Karpas-422 (cell line): ENCODE measurements at places on chromosomes 2 and 18. TPM values are rescaled to one million over a fixed set of nuclear protein-coding genes. Genes with fewer than 3 reads are reported as not detected.
A peak's percentile ranks its signal among the peaks of the same experiment; 100 is the strongest.

- DNase-seq, result no peak
These were observed 290.6 kb downstream of the NDUFA10 start for GRCh38 chr2:239734436-239735005.

GRCh38 chr2:773256-774160 is 96.3 kb upstream of the TMEM18 start:
- no peak for DNase-seq

DNA sequence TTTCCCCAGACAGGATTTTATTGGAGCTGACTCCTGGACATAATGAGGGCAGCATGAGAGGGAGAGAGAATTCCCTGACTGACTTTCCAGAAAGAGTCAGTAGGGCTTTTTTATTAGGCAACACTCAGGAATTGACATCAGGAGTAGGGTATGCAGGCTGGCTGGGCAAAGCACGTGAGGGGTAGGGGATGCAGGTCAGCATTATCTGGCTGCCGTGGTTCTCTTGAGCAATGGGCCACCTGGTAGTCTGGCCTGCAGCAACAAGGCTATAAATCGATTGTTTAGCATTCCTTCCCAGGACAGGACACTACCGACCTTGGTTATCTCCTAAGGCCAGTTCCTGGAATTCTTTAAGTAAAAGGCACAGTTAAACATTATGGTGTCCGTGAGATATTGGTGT is 160.8 kb upstream of the AGAP1 start:
- no peak for DNase-seq

DNA sequence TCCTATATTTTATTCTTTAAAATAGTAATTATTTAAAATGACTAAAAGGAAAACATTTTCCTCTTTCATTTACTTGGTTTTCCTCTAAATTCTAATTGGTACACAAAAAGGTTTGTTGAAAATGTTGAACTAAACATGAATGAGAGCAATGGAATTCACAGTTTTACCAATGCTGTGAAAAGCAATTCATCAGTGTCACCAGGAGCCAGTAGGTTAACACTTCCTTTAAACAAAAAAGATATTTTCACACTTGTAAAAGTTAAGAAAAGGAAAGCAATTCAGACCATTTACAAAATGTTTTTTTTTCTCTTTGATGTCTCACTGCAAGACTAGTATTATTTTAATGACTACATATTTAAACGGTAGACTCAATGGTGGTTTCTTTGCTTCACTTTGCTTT is 341.6 kb downstream of the RIT2 start:
- DNase-seq, result no peak

DNA sequence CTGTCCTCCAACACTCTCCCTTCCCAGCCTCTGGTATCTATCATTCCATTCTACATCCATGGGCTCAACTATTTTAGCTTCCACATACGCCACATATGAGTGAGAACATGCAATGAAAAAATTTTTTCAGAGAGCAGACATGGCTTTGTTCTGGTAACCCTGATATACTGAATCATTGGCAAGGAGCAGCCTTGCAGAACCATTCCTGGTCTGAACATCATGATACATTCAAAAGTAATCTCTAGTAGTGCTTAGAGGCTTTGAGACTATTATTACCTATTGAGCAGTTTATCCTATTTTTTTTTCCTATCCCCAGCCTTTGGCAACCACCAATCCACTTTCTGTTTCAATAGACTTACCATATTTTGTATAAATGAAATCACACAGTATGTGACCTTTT is 393.1 kb upstream of the KCNH7 start:
- DNase-seq, result no peak

- no peak for DNase-seq
These were observed 27.3 kb downstream of the CAB39 start for GRCh38 chr2:230739961-230740360.

- DNase-seq, result no peak
These were observed 13.3 kb downstream of the TTC27 start for GRCh38 chr2:32641180-32641579.

- DNase-seq, result no peak
These were observed 136.1 kb upstream of the NOSTRIN start for GRCh38 chr2:168666339-168666738.

GRCh38 chr2:40317046-40317445 is 134.8 kb downstream of the SLC8A1 start:
- DNase-seq, result no peak

- DNase-seq, result no peak
These were observed 228.5 kb downstream of the ALPK2 start for GRCh38 chr18:58400331-58400870.

GRCh38 chr2:45029215-45029614 is 20.0 kb upstream of the SIX2 start:
- DNase-seq, result no peak

DNA sequence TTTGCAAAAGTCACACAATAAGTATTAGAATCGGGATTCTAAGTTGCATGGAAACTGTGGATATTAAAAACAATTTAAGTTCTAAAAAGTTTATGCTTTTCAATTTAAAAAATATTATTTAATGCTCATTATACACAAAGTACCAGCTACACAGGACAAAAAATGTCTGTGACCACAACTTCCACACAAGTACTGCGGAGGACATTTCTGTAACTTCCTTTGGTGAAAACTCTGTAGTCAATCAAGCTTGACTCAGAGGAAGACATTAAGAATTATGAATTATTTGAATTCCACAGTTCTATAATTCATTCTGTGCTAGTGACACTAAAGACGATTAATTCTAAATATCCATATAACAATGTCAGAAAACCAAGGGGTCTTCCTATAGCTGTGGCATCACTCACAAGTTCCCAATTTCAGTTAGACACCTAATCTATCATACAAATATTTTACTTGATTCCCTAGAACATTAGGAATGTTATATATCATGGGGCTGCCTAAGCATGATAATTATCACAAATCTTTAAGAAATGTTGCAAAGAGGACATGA is 120.5 kb downstream of the AFF3 start:
- DNase-seq, result no peak

DNA sequence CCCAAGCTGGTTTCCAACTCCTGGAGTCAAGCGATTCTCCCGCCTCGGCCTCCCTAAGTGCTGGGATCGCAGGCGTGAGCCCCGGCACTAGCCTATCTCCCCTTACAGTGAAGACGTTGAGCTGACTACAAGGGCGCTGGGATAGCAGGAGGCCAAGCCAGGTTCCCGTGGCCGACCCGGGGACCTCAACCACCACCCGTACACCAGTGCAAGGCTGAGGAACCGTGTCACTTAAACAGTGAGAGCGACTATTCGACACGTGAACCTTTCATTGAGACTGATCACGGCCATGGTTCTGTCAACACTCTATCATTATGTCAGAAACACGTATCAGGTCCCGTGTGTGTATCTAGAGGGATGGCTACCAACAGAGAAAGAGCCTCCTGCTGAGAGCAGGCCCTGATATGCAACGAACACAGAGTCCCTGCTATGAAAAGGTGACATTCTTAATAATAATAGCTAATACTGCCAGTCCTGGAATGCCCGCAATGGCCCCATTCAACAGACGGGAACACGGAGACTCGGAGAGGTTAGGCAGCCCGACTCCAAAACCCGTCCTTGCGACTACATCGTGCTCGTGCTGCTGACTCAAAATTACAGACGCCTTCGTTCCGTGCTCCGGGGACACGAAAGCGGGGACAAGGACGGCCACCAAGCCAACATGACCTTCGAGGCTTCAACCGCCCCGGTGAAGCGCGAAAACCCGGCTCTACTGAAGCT is 833 bp downstream of the AFG3L2 start:
- DNase-seq, result peak; percentile 73

DNA sequence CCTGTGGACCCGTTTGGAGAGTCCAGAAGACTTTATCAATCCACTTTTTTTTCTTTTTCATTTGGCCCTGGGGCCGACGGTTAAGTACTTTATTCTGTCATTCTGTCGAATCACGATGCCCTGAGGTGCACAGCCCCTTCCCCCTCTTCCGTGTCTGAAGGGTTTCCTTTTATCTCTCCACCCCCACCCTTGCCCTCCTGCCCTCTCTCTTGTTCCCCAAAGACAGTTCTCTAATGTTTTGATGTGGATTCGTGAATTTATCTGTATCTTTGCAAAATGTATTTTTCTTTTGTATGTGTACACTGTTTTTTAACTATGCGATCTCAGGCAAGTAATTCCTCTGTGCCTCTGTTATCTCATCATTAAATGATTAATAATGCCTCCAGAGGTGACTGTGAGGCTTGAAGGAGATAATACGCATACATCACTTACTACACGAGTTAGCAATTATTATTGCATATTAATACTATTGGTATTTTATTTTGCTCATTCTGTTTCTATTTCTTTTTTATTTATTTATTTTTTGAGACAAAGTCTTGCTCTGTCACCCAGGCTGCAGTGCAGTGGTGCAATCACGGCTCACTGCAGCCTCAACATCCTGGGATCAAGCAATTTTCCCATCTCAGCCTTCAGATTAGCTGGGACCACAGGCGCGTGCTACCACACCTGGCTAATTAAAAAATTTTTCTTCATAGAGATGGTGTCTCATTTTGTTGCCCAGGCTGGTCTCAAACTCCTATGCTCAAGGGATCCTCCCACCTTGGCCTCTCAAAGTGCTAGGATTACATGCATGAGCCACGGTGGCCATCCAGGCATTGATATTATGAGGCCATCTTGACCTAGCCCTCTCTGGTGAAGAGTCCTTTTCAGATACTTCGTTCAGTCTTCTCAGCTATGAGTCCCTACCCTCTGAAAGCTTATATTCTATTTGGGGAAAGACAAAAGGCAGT is 1.4 kb upstream of the CASP8 start:
- peak; percentile 83 for DNase-seq

GRCh38 chr2:105517814-105518705 is 119.2 kb upstream of the FHL2 start:
- no peak for DNase-seq

GRCh38 chr2:231305221-231305620 is 90.3 kb upstream of the B3GNT7 start:
- no peak for DNase-seq

- DNase-seq, result no peak
These were observed 76.6 kb downstream of the TGOLN2 start for GRCh38 chr2:85251070-85251616.

DNA sequence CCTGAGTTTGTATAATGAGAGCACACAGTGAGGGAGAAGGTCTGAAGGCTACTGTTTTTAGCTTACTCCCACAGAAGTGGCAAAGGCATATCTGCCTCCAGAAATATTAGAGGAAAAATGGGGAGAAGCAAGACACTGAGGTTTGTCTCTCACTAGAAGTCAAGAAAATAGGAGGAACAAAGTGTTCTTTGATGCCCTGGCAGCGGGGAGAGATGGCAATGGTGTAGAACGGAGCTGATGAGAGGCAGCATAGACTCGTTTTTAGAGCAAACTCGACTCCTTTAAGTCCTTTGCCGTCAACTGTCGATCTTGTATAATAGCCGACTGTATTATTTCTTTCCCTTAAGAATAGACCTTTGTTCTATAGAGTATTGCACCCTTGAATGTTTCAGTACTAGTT is 73.8 kb downstream of the ANKRD44 start:
- DNase-seq, result no peak

GRCh38 chr2:224400174-224400810 is 1.6 kb downstream of the FAM124B start:
- DNase-seq, result no peak

- DNase-seq, result no peak
These were observed 155.3 kb upstream of the MYO3B start for GRCh38 chr2:170022692-170023091.

DNA sequence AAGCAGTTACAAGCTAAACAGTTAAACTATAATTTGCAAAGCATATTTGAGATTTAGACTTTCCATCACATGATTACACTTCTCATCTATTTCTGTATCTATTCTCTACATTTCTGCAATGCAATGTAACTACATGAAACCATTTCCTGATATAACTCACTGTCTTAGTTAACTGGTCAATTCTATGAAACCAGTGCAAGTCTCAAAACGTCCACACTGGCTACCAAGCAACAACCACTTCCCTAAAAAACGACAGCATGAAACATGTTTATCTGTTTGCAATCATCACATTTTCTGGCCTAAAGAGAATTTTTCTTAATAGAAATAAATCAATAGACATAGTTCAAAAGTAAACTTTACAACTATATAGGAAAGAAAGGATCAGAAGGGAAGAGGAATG is 17.4 kb downstream of the FECH start:
- DNase-seq, result no peak

- DNase-seq, result no peak
These were observed 130.7 kb downstream of the CCBE1 start for GRCh38 chr18:59566533-59566971.

GRCh38 chr2:119943058-119943457 is 69.8 kb upstream of the EPB41L5 start:
- no peak for DNase-seq

- DNase-seq, result no peak
These were observed 10.7 kb downstream of the DOCK10 start for GRCh38 chr2:225031599-225031998.

DNA sequence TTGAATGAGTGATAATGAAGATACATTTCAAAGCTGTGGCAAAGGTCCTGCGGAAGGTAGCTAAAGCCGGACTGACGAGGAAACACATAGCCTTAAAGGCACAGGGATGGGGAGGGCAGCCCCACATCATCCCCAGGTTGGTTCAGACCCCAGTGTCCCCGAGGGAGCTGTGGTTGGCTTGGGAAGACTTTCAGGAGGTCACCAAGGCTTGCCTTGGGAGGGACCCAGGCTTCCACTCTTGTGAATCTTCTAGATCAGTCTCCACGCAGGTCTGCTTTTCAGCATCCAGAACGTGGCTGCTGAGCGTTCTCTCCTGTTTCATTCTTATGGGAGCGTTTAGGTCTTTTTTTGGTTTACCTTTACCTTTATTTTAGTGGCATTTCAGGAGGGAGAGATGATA is 16.8 kb downstream of the KIF1A start:
- no peak for DNase-seq

GRCh38 chr18:78875016-78875777 is 104.4 kb upstream of the SALL3 start:
- peak; percentile 81 for DNase-seq

- no peak for DNase-seq
These were observed 189.9 kb upstream of the ATP5MC3 start for GRCh38 chr2:175371378-175371777.

GRCh38 chr2:164933671-164934189 is 21.6 kb downstream of the SLC38A11 start:
- DNase-seq, result no peak

GRCh38 chr2:237209885-237210284 is 124.2 kb downstream of the COPS8 start:
- no peak for DNase-seq

Gene MEP1B
- total RNA-seq, result not detected in 2 replicates

Gene TRABD2A
- 0.04 and 2.4 TPM in 2 replicates for total RNA-seq

Gene C18orf32
- total RNA-seq, result 21.0 and 24.9 TPM in 2 replicates

Gene KLHL14
- 17.2 and 20.5 TPM in 2 replicates for total RNA-seq

Gene ANKRD30B
- not detected in 2 replicates for total RNA-seq

Gene CAMKMT
- 12.3 and 30.8 TPM in 2 replicates for total RNA-seq

Gene HES6
- total RNA-seq, result 3.3 and 25.8 TPM in 2 replicates

Gene BCL11A
- 159 and 190 TPM in 2 replicates for total RNA-seq

Gene RABL2A
- total RNA-seq, result 17.5 and 38.5 TPM in 2 replicates

Gene KCNS3
- total RNA-seq, result 1.5 and 2.5 TPM in 2 replicates

Gene CNTNAP5
- 0.25 and 0.78 TPM in 2 replicates for total RNA-seq

Gene TRIM43
- not detected in 2 replicates for total RNA-seq

Gene CD8B2
- total RNA-seq, result not detected in 2 replicates

Gene B4GALT6
- total RNA-seq, result 0.47 and 0.97 TPM in 2 replicates

Gene BBS5
- total RNA-seq, result 2.0 and 4.2 TPM in 2 replicates

Gene EFR3B
- 0.22 and 0.58 TPM in 2 replicates for total RNA-seq

Gene NTSR2
- not detected in 2 replicates for total RNA-seq
